ENCODE measurements at places on chromosomes 1 and 21.
A peak's percentile ranks its signal among the peaks of the same experiment; 100 is the strongest.

DNA sequence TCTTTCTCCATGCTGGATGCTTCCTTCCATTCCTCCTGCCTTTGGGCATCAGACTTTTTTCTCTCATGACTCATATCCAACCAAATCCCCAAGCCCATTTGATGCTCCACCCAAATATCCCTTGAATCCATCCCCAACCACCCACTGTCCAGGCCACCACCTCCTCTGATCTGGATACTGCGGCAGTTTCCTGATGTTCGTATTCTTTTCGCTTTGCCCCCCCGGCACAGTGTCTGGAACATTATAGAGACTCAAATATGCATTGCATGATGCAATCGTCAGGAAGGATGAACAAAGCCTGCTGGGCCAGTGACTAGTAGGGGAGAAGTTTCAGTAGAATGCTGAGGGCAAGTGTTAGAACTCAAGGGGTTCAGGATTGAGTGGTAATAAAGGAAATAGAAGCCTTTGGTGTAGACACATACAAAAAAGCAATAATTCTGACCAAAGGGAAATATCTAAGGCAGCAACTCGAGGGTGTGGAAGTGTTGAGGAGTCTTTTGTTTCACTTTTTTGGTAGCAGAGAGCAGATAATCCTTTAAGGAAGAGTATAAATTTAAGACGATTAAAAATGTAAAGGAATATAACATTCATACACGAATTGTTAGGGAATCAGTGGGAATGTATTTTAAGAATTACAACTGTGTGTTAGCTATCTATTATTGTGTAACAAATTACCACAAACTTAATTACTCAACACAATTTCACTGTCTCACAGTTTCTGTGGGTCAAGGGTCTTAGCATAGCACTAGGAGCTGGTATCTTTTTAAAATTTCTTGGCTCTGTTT is 7.5 kb downstream of the S100A11 start:
- no peak for DNase-seq

DNA sequence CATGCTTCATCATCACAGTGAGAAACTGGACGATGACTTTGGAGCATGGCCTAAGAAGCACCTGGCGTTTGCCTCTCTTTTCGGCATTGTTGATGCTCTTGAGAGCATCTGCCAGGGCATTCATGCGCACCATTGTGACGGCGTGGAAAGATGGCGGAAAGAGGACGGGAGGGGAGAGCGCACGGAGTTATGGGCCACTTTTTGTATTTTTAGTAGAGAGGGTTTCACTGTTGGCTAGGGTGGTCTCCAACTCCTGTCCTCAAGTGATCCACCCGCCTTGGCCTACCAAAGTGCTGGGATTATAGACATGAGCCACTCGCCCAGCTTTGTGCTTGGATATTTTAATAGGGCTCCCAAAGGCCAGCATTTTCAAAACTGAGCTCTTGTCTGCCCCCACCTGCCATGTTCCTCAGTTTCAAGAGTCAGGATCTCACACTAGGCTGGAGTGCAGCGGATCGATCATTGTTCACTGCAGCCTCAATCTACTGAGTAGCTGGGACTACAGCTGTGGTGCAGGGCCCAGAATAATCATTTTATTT is 5.3 kb downstream of the RPS8 start:
- DNase-seq: no peak

DNA sequence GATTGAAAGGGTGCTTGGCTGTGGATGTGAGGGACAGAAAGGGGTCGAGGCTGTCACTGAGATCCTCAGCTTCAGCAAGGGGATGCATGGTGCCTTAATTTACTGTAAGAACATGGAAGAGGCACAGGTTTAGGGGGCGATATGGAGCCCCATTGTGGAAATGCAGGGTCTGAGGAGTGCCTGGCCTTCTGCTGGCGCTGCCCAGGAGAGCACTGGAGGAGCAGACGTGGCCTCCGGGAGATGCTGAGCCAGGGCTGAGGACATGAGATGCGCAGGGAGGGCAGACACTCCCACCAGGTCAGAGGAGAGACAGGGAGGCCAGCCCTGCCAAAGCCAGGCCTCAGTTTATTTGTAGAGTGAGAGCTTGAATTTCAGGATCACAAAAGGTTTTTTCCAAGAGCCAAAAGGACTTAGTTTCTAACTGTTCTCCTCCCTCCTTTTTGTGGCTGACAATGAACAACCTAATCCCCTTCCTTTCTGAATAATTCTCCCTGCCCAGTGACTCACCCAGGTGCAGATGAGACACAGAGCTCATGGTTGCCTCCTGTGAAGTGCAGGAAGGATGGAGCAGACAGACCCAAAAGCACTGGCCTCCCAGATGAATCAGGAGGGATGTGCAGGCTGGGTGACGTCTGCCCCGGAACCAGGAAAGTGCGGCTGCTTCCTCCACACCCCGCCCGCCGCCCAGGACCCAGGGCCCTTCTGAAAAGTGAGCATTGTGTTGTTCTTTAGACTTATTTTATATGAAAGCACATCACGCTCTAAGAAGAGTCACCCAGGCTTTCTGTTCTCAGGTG is 73.0 kb upstream of the TMPRSS2 start:
- no peak for DNase-seq

DNA sequence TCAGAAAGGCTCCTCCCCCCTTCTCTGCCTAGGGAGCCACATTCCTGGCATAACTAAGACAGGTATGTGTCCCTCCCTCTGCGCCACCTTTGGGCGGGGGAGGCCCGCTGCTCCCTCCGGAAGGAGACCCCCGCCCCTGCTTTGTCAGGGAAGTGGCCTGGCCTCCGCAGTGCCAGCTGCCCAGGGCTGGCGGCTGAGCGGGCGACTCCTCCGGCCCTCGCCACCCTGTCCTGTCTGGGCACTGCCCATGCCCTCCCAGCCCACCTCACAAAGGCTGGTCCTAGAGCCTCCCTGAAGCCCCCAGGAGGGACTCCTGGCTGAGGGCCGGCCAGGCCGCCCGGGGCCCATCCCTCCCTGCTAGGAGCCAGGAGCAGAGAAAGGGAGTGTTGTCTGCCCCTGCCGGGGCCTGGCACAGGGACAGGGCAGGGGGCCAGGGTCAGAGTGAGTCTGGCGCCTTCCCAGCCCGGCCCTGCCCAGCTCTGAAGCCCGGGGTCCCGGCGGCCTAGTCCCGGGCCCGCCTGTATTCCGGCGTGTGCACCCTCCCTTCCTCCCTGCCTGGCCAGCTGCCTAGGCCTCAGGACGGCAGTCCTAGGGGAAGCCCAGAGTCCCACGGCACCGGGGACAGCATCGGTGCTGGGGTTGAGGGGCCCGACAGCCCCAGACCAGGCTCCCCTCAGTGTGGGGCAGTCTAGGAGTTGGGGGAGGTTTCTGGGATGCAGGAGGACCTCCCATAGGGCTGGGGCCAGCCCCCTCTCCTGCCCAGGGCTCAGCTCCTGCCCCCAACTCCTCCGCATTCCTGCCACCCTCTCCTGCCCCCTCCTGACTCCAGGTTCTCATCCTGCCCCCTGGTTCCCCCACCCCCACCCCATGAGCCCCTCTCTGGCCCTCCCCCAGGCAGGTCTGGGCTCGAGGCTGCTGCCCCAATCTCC is 5.1 kb downstream of the AGRN start:
- DNase-seq: peak; percentile 90

DNA sequence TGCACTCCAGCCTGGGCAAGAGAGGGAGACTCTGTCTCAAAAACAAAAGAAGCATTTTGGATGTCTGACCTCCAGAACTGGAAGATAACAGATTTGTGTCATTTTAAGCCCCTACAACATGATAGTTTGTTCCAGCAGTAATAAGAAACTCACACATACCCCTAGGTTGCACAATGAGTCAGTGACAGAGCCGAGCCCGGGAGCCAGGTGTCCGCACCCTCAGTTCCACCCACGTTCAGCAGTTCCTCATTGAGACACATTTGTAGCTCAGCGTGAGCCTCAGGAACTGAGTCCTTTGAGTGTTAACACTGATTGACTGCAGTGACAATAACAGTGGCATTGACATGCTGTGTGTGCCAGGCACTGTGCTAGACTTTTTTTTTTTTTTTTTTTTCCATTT is 19.8 kb downstream of the LRRC38 start:
- DNase-seq: no peak

DNA sequence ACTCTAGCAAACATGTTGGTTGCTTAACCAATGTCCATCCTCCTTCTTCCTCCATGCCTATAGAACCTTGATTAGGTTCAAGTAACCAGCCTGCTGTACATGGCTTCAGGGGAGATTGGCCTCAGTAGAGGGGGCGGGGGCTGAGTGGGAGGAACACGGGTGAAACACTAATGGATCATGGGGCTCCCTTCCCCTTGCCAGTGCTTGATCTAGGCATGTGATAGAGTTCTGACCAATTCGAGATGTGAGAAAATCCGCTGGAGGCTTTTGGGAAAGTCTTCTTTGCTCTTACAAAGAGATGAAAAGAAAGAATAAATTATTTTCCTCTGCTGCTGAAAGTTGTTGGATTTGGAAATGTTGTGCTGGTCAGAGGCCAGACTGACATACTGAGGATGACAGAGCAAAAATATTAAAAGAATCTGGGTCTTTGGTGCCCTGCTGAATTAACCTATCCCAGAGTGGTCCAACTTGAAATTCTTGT is 5.2 kb upstream of the OTUD7B start:
- no peak for DNase-seq

GRCh38 chr1:8733484-8733883 is 84.0 kb downstream of the RERE start:
- no peak for DNase-seq

GRCh38 chr1:11929849-11930248 is 3.6 kb upstream of the KIAA2013 start:
- peak; percentile 19 for DNase-seq

DNA sequence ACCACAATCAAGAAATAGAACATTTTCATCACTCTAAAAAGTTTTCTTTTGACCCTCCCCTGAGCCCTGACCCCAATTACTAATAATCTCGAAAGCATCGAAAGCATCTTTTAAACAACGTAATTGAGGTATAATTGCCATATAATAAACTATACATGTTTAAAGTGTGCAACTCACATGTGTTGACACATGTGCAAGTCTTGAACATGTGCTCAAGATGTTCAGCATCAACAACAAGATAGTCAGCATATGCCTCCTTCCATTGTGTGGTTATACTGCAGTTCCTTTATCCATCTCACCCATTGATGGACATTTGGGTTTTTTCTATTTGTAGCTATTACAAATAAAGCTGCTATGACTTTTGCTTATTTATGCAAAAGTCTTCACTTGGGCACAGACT is 90.7 kb downstream of the RIPK4 start:
- no peak for DNase-seq

DNA sequence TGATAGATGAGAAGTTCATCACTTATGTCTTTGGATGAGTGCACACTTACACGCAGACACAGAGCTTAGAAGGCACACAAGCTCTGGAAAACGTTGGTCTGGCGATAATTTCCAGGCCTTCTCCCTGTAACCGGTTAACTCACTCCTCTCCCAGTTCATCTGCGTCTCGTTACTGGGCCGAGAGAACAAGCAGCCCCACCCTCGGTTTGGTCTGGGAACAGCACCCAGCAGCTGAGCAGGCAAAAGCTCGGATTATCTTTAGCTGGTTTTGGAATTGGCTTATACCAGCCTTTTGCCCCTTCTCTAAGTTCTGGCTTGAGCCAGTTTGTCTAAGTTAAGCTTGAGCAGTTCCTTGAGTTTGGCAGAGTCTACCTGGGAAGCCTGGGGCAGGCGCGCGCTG is 27.3 kb upstream of the COL6A1 start:
- DNase-seq: no peak

DNA sequence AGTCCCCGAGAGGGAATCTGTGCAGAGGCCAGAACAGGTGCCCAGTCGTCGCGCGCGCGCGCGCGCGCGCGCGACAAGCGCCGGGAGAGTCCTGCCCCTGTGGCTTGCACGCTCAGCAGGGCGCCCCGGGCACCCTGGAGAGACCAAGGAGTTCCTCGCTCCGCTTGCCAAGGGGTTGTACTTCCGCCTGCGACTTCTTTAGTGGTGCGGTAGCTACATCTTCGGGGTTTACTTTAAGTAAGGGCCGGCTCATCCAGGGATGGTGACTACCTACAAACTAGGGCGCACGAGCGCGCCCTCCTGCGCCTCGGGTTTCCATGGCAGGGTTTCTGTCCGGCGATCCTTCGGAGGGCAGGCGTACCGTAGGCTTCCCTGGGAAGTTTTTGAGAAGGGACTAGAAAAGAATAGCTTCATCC is 1.4 kb downstream of the LHX4 start:
- peak; percentile 61 for DNase-seq

DNA sequence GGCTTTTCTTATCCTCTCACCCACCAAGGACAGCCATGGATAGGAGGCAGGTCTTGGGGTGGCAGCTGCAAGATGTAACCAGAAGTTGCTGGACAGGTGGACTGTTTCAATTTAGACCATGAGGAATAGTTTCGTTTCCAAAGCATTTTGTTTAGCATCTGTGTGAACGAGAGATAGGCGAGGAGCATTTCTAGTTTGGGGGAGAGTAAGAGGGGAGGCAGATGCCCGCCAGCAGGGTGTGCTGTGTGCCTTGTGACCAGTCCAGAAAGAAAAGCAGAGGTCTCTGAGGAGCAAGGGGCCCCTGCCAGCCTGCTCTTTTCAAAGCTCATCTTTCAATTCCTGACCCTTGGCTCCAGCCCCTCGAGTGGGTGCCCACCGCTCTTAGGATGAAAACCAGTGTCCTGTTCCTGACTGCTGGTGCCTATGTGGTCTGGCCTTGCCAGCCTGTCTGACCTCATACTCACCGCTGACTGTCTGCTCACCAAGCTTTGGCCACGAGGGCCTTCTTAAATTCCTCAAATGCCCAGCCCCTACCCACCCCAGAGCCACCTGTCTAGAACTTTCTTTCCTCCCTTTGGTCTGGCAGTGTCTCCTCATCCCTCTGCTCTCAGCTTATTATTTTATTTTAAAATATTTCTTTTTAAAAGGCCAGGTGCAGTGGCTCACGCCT is 8.5 kb downstream of the SERINC2 start:
- peak; percentile 77 for DNase-seq

- no peak for DNase-seq
Observed at GRCh38 chr21:36021251-36021837, 39.0 kb downstream of the SETD4 start.

GRCh38 chr1:36803868-36804570 is 230.3 kb downstream of the GRIK3 start:
- peak; percentile 12 for DNase-seq

DNA sequence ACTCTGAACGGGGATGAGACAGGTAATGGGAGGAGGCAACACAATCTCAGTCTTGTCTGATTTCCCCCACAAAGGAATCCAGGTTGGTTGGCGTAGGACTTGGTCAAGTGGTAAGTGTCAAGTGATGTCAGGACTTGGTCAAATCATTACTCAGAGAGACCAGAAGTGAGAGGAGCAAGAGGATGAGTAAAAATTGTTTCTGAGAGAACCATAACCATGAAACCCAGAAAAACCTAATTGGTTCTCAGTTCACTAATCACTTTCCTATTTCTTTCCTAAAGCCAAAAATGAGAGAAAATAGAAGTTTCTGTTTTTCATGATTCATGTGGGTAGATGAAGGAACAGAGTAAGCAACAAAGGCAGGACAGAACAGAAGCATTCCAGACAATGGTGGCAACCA is 5.0 kb downstream of the PHC2 start:
- no peak for DNase-seq

DNA sequence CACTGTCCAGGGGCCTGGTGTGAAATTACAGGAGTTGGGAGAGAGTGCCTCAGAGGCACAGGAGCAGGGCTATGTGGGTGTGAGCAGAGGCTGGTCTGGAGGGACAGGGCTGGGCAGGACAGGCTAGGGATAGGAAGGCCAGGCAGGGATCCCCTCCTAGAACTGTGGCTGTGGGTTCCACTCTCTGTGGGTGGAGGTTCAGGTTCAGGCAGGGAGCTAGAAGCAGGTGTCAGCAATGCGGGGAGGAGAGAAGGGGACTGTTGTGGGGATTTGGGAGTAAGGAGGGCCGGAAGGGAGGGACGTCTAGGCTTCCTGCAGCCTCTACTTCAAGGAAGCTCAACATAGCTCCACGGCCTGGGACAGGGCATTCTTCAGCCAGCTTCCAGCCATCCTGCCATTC is 8.3 kb upstream of the GPR61 start:
- DNase-seq: no peak

GRCh38 chr1:2999571-2999970 is 21.7 kb upstream of the ACTRT2 start:
- no peak for DNase-seq

Measured in ELF-1 (cell line).